ENCODE measurements at places on chromosomes 2 and 18. TPM values are rescaled to one million over a fixed set of nuclear protein-coding genes. Genes with fewer than 3 reads are reported as not detected.

- H3K4me1 ChIP-seq, result no peaks in the 10 kb centered on the region
- no peaks in the 10 kb centered on the region for H3K36me3 ChIP-seq
- peak; percentile 70 for DNase-seq
- no peak overlapping the region for H3K27ac ChIP-seq
- H3K27me3 ChIP-seq, result no peaks in the 10 kb centered on the region
Observed at GRCh38 chr18:80157708-80158343, 48.8 kb downstream of the ADNP2 start.

- no peak overlapping the region for H3K4me3 ChIP-seq
- no peaks in the 10 kb centered on the region for H3K36me3 ChIP-seq
- H3K27me3 ChIP-seq, result no peaks in the 10 kb centered on the region
Observed at GRCh38 chr2:42055573-42056514, 8.0 kb downstream of the PKDCC start.

DNA sequence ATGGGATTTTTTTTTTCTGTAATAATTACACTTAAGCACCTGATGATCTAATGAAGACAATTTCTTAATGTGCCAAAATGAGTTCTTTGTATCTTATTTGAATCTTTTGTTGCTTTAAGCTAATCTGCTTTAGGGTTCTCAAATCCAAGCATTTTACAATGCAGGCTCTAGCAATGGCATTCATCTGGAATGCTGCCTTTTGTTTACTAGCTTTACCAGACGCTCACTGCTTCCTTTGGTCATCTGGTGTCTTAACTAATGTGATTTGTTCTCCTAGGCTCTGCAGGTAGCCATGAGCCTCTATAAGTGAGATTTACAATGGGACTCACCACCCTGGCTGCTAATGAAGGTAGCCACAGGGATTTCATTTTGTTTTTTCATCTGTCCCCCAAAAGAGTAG lies 100.3 kb downstream of the GREB1L start:
- peaks cover 2% of the 10 kb centered on the region for H3K27me3 ChIP-seq
- DNase-seq, result no peak
- H3K4me3 ChIP-seq, result no peak overlapping the region
- H3K27ac ChIP-seq, result no peak overlapping the region
- no peaks in the 10 kb centered on the region for H3K36me3 ChIP-seq

GRCh38 chr2:181378491-181378890 lies 78.7 kb upstream of the ITGA4 start:
- peaks cover 4% of the 10 kb centered on the region for H3K27me3 ChIP-seq
- no peak for DNase-seq
- H3K27ac ChIP-seq, result no peak overlapping the region
- H3K4me1 ChIP-seq, result no peaks in the 10 kb centered on the region

DNA sequence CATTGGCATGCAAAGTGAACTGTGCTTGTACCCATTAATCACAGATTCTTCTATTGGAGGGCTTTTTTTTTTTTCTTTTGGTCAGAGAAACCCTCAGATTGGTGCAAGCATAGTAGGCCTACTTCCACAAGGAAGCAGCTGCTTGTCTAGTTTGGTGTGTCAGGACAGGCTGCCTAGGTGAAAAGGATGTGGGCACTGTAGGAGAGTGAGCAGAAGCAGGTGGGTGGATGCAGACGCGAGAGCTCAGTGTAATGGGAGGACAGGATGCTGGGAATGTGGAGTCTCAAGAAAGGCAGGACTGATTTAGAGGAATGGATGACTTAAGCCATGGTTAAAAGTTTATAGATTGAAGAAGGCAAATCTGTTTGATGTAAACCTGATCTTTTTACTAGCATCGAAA lies 3.1 kb downstream of the ELP2 start:
- H3K4me3 ChIP-seq, result no peak overlapping the region
- peaks cover 15% of the 10 kb centered on the region for H3K4me1 ChIP-seq
- no peak overlapping the region for H3K27ac ChIP-seq
- no peaks in the 10 kb centered on the region for H3K27me3 ChIP-seq

DNA sequence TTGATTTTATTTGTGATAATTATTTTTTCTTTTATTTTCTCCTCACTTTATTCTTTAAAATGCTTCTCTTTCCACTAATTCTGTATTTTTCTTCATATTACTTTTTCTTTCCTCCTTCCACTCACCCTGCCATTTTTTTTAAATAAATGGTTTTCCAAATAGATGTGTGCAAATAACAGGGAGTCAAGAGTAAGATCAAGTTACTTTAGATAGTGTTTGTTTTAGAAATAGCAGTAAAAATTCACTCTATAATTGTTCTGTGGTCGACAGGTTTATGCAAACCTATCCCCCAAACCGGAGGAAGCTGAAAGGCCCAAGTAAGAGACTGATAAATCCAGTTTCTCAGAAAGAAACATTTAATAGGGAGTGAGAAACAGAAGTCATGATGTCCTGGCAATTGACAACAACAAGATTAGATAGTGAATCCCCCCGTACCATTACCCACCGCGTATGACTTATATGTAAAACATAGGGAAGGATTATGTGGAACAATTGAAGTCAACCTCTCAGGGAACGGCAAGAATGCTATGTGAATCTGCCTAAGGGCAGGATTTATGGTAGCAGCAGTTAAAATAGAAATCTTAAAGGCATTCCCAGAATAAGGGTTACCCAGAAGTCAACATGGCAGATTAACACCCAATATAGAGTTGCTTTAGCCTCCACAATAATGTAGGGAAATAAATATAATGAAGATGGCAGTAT lies 75.5 kb downstream of the KYNU start:
- no peaks in the 10 kb centered on the region for H3K36me3 ChIP-seq
- H3K27me3 ChIP-seq, result no peaks in the 10 kb centered on the region
- no peak for DNase-seq
- H3K4me3 ChIP-seq, result no peak overlapping the region
- H3K27ac ChIP-seq, result no peak overlapping the region
- H3K4me1 ChIP-seq, result peaks cover 16% of the 10 kb centered on the region

- no peak overlapping the region for H3K27ac ChIP-seq
- H3K36me3 ChIP-seq, result no peaks in the 10 kb centered on the region
- no peak for DNase-seq
- no peaks in the 10 kb centered on the region for H3K4me1 ChIP-seq
Observed at GRCh38 chr18:34283506-34283905, 58.8 kb upstream of the NOL4 start.

- no peaks in the 10 kb centered on the region for H3K36me3 ChIP-seq
- H3K4me1 ChIP-seq, result no peaks in the 10 kb centered on the region
- DNase-seq, result no peak
- no peak overlapping the region for H3K27ac ChIP-seq
- no peak overlapping the region for H3K4me3 ChIP-seq
Observed at GRCh38 chr2:212975333-212975732, 176.1 kb downstream of the IKZF2 start.

GRCh38 chr2:191318729-191319078 lies 73.5 kb downstream of the MYO1B start:
- H3K27me3 ChIP-seq, result no peaks in the 10 kb centered on the region
- H3K36me3 ChIP-seq, result no peaks in the 10 kb centered on the region
- H3K27ac ChIP-seq, result no peak overlapping the region
- no peak for DNase-seq
- no peak overlapping the region for H3K4me3 ChIP-seq
- H3K4me1 ChIP-seq, result peaks cover 21% of the 10 kb centered on the region

DNA sequence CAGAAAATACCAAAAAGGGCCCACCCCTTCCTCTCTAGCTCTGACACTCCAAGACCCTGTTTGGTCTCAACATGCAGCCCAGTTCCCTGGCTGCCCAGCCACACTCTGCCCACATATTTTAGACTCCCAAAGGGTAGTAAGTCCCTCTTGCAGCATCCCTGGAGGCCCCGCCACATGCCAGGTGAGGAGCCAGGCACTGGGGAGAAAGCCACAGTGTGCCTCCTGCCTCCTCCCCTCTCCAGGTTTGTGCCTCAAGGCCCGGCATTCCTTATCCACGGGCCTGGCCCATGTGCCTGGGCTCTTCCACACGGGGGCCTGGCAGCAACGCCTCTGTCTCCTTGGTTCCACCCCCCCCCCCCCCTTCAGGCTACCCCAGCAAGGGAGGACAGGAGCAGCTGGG lies 75.5 kb downstream of the HS1BP3 start:
- peaks cover 96% of the 10 kb centered on the region for H3K4me1 ChIP-seq
- no peaks in the 10 kb centered on the region for H3K36me3 ChIP-seq
- peak overlapping the region; percentile 100 for H3K27ac ChIP-seq
- no peaks in the 10 kb centered on the region for H3K27me3 ChIP-seq
- no peak overlapping the region for H3K4me3 ChIP-seq

DNA sequence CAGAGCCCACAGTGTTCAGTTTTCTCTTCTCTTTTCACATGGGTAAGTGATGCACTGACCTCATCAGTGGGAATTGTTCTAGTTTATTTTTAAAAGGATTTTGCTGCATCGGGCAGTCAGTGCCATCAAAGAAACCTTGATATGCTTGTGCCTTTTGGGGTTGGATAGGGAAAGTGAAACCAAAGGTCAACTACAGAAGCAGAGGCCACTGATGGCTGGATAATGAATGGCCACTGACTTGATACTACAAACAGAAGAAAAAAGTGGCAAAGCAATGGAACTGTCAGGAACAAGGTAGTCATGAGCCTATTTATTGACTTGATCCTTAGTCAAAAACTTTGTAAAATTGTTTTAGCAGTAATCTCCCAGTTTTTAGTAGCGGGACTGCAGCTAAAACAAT lies 636.3 kb upstream of the ZEB2 start:
- H3K27ac ChIP-seq, result no peak overlapping the region
- DNase-seq, result no peak
- H3K4me3 ChIP-seq, result no peak overlapping the region
- no peaks in the 10 kb centered on the region for H3K4me1 ChIP-seq
- H3K27me3 ChIP-seq, result no peaks in the 10 kb centered on the region
- H3K36me3 ChIP-seq, result no peaks in the 10 kb centered on the region

DNA sequence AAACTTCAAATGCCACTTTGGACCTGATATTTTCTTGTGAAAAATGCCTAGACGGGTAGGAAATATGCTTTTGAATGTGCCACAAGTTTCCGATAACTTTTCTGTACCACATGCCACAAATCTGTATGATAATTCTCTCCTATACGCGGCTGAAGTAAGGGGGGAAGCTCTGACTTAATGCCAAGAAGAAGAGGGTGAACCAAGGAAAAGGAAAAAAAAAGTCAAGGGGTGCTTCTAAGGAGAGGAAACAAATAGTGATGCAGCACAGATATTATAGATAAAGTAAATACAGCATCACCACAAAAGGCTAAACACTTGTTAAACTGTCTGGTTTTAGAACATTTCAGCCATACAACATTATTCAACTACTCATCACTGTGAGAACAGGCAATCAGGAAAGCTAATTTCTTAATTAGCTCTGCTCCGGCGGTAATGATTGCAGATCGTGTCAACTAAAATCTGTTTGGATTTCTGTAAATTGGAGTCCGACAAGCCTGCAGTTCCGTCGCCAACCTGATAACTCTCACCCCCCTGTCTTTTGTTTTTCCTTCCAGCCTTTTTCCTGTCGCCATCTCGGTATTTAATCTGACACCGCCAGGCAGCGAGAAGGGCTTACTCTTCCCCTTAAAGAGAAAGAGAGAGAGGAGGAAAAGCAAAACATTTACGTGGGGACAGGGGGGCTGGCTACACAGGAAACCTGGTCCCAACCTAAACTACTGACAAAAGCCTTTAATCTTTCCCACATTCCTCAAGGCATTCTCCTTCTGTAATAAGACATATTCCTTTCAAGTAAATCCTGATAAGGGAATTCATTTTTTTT lies 67.5 kb downstream of the ZEB2 start:
- peak overlapping the region; percentile 92 for H3K27ac ChIP-seq
- peaks cover 52% of the 10 kb centered on the region for H3K4me1 ChIP-seq
- H3K36me3 ChIP-seq, result no peaks in the 10 kb centered on the region
- no peaks in the 10 kb centered on the region for H3K27me3 ChIP-seq

- no peaks in the 10 kb centered on the region for H3K27me3 ChIP-seq
- DNase-seq, result no peak
- H3K4me1 ChIP-seq, result no peaks in the 10 kb centered on the region
- no peak overlapping the region for H3K4me3 ChIP-seq
- no peaks in the 10 kb centered on the region for H3K36me3 ChIP-seq
- H3K27ac ChIP-seq, result no peak overlapping the region
Observed at GRCh38 chr18:48615566-48616401, 77.0 kb downstream of the CTIF start.

GRCh38 chr2:111656894-111657293 lies 227.1 kb downstream of the ANAPC1 start:
- no peaks in the 10 kb centered on the region for H3K36me3 ChIP-seq
- no peak for DNase-seq
- H3K4me1 ChIP-seq, result no peaks in the 10 kb centered on the region
- no peak overlapping the region for H3K4me3 ChIP-seq
- H3K27ac ChIP-seq, result no peak overlapping the region

DNA sequence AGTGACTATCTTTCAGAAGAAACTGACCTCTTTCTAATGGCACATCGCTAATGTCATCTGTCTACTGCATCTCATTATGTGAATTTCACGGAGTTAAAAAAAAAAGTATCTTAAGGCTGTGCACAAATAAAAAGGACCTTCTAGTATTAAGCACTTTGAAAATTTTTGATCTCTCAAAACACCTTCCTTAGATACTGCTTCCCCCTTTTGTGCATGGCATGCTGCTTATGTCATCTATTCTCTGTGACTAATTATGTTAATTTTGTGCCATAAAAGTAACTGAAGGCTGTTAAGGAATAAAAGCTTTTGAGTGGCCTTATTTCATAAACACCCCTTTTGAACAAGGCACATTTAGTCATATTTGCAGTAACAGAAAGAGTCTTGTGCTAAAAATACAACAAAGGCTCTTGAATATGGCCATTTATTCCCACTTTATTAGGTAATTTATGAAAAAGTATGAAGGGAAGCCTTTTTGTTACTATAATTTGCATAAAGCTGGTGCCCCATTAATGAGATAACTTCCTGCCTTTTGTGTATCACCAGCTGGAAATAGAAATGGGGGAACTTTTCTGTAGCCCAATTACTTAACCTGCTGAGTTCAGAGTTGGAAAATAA lies 1412.0 kb upstream of the ZEB2 start:
- no peak overlapping the region for H3K27ac ChIP-seq
- no peak overlapping the region for H3K4me3 ChIP-seq
- no peaks in the 10 kb centered on the region for H3K4me1 ChIP-seq

DNA sequence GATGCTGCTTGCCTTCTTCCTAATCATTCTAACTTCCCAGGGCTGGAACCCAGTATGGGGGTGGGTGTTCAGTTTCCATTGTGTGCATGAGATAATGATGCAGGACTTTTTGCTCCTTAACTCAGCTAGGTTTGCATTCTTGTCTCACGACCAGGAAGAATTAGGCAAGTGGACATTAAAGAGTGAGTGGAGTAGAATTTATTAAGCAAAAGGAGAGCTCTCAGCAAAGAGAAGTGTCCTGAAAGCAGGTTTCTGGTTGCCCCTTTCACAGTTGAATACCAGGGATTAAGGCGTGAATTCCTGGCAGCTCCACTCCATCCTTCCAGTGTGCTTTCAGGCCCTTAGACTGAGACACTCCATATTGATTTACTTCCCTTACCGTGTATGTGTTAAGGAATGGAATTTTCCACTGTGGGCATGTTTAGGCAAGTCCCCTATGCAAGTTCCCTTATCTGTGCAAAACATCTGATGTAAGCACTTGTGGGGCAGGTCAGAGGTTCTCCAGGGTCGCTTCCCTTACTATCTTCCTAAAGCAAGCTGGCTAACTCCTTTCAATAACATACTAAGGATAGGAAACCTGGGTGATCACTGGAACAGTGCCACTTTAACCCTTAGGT lies 126.5 kb downstream of the GPR39 start:
- H3K27ac ChIP-seq, result no peak overlapping the region
- no peak overlapping the region for H3K4me3 ChIP-seq
- no peaks in the 10 kb centered on the region for H3K4me1 ChIP-seq
- no peaks in the 10 kb centered on the region for H3K27me3 ChIP-seq
- peak; percentile 66 for DNase-seq

GRCh38 chr2:54545702-54546450 lies 89.7 kb downstream of the SPTBN1 start:
- peak overlapping the region; percentile 82 for H3K27ac ChIP-seq
- no peaks in the 10 kb centered on the region for H3K36me3 ChIP-seq
- H3K27me3 ChIP-seq, result no peaks in the 10 kb centered on the region
- H3K4me1 ChIP-seq, result peaks cover 15% of the 10 kb centered on the region
- peak; percentile 75 for DNase-seq
- no peak overlapping the region for H3K4me3 ChIP-seq

Gene ACYP2
- total RNA-seq, result 7.9 TPM
